ENCODE measurements at places on chromosomes 1 and 21.

GRCh38 chr1:221692643-221693042, 49.2 kb downstream of the DUSP10 start:
- no peak for ATAC-seq

- ATAC-seq: no peak
Observed at GRCh38 chr1:94998114-94998513, 71.2 kb upstream of the CNN3 start.

DNA sequence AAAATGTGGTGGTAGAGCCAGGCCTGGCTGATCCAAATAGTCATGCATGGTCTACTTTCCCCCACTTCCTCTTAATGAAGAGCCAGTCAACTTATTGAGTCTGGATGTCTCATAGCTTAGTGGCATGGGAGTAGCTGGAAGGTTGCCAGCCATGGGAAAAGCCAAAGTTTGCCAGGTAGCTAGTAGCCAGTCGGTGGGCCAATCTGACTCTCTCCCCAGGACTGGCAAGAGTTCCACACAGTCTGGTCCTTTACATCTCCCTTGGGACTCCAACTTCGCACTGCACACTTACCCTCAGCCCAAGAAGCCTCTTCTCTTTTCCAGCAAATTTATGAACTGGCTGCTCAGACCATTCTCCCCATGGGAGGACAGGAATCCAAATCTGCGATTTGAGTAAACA, 8.3 kb downstream of the WARS2 start:
- no peak for ATAC-seq

- ATAC-seq: no peak
Observed at GRCh38 chr21:32312976-32313375, 14.3 kb downstream of the MRAP start.

DNA sequence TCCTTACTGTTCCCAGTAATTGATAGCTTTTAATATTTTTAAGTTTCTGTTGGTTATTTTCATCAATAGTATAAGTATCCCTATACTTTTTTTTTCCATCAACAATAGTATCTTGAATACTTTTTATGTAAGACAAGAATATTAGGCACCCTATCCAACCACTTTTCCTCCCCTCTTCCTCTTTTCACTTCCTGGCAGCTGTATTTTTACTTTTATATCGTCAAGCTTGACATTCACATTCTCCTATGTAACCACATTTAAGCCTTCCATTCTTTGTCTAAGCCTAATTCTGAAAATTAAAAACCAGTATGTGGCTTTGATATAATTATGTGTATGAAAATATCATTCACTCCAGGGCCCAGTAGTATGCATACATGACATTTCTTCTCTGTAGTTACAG, 9.3 kb downstream of the TMEM39B start:
- ATAC-seq: no peak

GRCh38 chr1:183235503-183235902, 49.4 kb downstream of the LAMC2 start:
- no peak for ATAC-seq

- ATAC-seq: peak; percentile 56
Observed at GRCh38 chr1:16155537-16156410, at the start of gene EPHA2. TSS of gene EPHA2 (minus strand) at chr1:16156069. CDS start at chr1:16155932, 137 bp downstream.

GRCh38 chr1:203181586-203182386, 4.7 kb downstream of the CHI3L1 start:
- ATAC-seq: no peak

Measured in esophagus mucosa (tissue), 1 donor.